Stimulated activated memory B cell treated with anti-CD40 and anti-IgM and Interleukin-4, amounts not matched to agents 10 μg/mL and 1 μg/mL and 100 μg/mL, for 72 hours (primary cell): ENCODE measurements at places on chromosomes 2 and 18.

DNA sequence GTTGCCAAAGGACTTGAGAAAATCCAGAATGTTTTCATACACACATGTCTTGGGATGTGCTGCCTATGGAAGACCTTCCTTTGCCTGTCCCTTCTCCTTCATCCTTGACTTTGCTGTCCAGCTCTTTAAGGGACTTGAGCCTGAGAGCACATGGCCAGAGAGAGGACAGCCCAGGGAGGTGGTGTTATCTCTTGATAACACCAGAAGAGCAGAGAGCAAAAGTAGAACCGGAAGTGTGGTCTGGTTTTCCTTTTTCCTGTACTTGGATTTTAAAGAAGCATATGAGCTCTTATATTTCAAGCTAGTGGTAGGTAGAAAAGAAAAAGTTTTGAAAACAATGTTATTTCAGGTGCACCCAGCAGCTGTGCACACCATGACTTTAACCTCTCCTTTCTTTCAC, 94.1 kb upstream of the ZNF532 start:
- H3K36me3 ChIP-seq: no peaks in the 10 kb centered on the region
- peaks cover 16% of the 10 kb centered on the region for H3K4me1 ChIP-seq
- no peak overlapping the region for H3K4me3 ChIP-seq
- peaks cover 16% of the 10 kb centered on the region for H3K27me3 ChIP-seq

DNA sequence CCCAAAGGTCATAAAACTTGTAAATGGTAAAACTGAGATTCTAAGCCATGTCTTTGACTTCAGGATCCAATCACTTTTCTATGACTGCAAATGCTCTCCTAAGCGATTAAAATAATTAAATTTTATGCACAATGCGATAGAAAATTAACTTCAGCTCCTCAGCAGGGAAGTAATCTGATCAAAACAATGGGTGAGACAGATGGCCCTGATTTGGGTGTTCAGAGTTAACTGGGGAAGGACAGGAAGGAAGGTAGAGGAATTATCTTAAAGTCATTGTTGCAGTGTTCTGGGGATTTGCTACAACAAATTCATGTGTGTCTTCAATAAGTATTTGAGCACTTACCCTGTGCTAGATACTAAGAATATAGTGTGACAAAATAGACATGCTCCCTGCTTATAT, 446.0 kb upstream of the MEX3C start:
- no peaks in the 10 kb centered on the region for H3K36me3 ChIP-seq
- H3K27me3 ChIP-seq: no peaks in the 10 kb centered on the region
- ATAC-seq: no peak
- H3K4me3 ChIP-seq: no peak overlapping the region
- no peaks in the 10 kb centered on the region for H3K4me1 ChIP-seq
- no peak overlapping the region for H3K27ac ChIP-seq

DNA sequence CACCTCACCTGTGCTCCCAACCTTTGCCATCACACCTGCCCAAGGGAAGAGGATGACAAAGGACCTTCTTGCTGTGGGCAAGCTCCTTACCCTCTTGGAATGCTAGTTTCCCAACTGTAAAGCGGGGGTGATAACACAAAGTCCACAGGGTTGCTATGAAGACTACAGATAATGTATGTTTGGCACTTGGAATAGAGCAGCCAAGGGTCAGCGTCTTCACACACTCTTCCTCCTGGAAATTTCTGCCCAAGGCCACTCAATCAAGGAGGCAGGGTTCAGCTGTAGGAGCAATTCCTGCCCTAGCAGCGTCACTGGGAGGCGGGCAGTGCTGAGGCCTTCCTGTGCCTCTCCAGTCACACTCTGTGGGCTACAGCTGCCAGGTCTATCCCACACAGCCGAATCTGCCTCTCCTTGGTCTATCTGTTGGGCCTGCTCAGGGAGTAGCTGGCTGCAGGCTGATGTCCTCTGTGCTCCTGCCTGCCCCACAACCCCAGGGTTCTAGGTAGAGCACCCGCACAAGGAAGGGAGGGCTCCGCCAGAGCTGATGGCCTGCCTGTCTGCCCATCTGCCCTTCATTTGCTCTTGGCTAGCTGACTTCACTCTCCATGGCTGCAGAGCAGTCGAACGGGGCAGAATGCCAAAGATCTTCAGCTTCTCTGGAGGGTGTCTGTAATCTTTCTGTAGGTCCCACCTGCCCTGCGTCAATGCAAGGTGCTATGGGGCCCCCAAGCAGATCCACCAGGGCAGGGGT, 91.9 kb downstream of the MRO start:
- H3K27me3 ChIP-seq: peaks cover 33% of the 10 kb centered on the region
- no peaks in the 10 kb centered on the region for H3K36me3 ChIP-seq

DNA sequence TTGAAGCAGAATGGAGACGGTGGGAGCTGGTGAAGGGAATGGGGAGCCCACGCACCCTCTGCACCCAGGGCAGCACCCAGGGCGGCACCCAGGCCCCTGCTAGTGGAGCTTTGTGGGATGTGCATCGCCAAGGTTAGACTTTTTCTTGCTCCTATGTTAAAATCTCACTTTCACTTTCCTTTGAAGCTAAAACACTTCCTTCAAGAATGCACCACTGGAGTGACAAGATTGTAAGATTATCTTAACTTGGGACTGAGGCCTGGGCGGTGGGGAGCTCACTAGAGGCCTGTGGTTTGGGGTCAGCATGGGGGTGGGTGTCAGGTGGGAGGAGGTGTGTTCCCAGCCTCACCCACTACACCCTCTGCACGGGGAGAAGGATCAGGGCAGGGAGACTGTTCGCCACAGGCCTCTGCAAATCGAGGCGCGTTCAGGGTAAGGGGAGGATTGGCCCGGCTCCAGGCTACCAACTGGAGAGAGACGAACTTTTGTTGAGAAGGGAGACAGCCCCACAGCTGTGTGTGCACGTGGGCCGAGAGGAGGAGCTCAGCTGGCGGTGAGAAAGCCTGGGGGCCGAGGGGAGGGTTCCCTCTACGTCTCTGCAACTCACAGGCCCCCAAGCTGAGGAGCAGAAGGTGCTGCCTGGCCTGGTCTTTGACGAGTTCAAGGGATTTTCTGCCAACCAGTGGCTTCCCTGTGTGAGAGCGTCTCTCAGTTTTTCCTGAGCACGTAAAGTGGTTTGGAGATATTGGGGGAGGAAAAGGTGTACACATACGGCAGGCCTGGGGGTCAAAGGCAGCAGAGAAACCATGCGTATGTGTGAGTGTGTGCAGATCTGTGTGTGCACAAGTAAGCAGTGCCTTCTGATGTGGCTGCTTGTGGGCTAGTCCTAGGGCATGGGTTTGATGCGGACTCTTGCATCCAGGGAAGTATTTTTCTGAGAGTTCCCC, 147.7 kb downstream of the KLHL29 start:
- H3K27ac ChIP-seq: peak overlapping the region; percentile 47
- H3K36me3 ChIP-seq: no peaks in the 10 kb centered on the region
- no peak for ATAC-seq
- H3K27me3 ChIP-seq: no peaks in the 10 kb centered on the region
- peaks cover 12% of the 10 kb centered on the region for H3K4me1 ChIP-seq

DNA sequence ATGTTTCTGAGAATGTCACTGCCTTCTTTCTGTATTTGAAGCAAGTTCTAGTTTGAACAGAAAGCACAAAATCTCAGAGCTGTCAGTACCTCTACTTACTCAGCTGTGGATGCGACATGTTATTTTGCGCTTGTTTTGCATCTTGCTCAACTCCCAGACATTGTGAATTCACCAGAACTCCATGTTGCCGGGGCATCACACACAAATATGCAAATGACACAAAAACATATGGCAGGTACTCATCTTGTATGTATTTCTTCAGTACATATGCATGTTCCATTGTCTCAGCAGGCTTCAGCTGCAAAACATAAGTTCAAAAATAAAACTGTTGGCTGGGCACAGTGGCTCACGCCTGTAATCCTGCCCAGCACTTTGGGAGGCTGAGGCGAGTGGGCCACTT, 30.8 kb downstream of the ADCY3 start:
- no peaks in the 10 kb centered on the region for H3K27me3 ChIP-seq
- peaks cover 39% of the 10 kb centered on the region for H3K36me3 ChIP-seq
- ATAC-seq: no peak
- no peak overlapping the region for H3K27ac ChIP-seq
- no peak overlapping the region for H3K4me3 ChIP-seq
- peaks cover 39% of the 10 kb centered on the region for H3K4me1 ChIP-seq

DNA sequence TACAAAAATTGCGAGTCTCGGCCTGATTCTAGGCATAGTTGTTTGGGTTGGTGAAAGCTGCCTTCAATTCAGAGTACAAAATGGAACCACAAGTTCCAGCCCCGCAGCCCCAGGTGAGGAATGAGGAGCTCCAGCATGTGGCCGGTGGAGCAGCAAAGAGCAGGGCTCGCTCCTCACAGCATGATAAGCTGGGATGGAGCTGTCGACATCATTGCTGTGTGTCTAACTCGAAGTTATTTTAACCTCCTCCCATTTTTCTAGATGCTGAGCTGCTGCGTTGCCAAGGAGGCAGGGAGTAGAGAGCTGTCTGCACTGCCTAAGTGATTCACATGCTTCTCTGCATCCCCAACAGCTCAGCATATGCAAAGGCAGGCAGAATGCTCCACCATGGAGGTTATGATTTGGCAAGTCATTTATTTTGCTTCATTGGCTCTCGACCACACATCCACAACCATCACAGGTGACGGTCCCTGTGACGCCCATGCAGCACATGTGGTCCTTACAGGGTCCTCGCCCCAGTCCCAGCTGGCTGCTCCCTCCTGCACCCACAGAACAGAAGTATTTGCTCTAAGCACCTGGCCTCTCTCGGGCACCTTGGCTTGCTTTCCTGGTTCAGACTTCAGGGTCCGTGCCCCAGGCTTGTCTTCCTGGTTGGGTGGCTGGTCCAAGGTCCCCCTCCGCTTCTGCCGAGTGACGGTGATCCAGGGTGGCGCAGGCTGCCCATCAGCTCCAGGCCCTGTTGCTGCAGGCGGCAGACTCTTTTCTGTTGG, 66.0 kb upstream of the MGAT4A start:
- no peaks in the 10 kb centered on the region for H3K36me3 ChIP-seq
- no peak overlapping the region for H3K27ac ChIP-seq
- no peak overlapping the region for H3K4me3 ChIP-seq
- no peak for ATAC-seq
- H3K4me1 ChIP-seq: no peaks in the 10 kb centered on the region

GRCh38 chr18:55353806-55354205, 234.2 kb downstream of the TCF4 start:
- no peak overlapping the region for H3K27ac ChIP-seq
- H3K4me3 ChIP-seq: no peak overlapping the region
- H3K27me3 ChIP-seq: no peaks in the 10 kb centered on the region
- H3K4me1 ChIP-seq: peaks cover 18% of the 10 kb centered on the region

DNA sequence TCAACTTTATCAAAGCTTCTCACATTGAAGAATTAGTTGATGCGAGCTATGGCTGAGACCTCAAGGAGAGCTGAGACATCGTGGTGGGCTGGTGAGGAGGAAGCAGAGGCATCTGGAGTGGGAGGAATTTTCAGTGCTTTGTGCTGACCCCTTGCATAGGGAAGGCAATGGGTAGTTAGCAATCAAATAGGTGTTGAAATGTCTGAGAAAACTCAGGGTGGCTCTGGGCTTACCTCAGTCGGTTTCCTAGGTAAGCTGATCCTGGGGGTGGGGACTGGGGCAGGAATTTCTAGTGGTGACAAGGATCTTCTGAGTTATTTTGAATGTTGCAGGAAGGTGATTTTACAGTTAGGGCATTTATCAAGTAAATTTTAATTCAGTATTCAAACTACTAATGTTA, 20.7 kb upstream of the DPP10 start:
- no peak overlapping the region for H3K27ac ChIP-seq
- no peak overlapping the region for H3K4me3 ChIP-seq
- ATAC-seq: no peak
- H3K27me3 ChIP-seq: no peaks in the 10 kb centered on the region

DNA sequence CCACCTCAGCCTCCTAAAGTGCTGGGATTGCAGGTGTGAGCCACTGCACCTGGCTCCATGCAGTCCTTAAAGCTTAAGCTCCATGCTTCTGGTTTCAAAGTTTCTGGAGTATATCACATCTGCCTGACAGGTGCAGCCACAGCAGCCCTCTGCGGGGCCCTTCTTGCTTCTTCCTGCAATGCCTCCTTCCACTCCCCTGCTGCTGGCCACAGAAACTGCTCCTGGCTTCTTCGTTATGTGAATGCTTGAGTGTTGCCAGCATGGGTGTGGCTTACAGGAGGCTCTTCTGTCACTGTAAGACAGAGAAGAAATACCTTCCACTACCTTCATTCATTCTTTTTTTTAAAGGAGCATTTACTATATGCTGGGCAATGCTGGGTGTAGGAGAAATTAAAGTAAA, 10.1 kb upstream of the CCBE1 start:
- H3K4me3 ChIP-seq: no peak overlapping the region
- H3K27ac ChIP-seq: no peak overlapping the region
- ATAC-seq: no peak
- H3K36me3 ChIP-seq: no peaks in the 10 kb centered on the region
- no peaks in the 10 kb centered on the region for H3K4me1 ChIP-seq
- peaks cover 15% of the 10 kb centered on the region for H3K27me3 ChIP-seq

- H3K4me3 ChIP-seq: no peak overlapping the region
- H3K27me3 ChIP-seq: no peaks in the 10 kb centered on the region
- no peak overlapping the region for H3K27ac ChIP-seq
- no peaks in the 10 kb centered on the region for H3K36me3 ChIP-seq
- no peak for ATAC-seq
These were observed 38.2 kb upstream of the MGAT4A start for GRCh38 chr2:98769114-98769476.

- ATAC-seq: no peak
- H3K4me3 ChIP-seq: no peak overlapping the region
- peaks cover 12% of the 10 kb centered on the region for H3K4me1 ChIP-seq
- H3K36me3 ChIP-seq: no peaks in the 10 kb centered on the region
- peaks cover 32% of the 10 kb centered on the region for H3K27me3 ChIP-seq
These were observed 34.3 kb downstream of the CIB4 start for GRCh38 chr2:26606847-26607190.

DNA sequence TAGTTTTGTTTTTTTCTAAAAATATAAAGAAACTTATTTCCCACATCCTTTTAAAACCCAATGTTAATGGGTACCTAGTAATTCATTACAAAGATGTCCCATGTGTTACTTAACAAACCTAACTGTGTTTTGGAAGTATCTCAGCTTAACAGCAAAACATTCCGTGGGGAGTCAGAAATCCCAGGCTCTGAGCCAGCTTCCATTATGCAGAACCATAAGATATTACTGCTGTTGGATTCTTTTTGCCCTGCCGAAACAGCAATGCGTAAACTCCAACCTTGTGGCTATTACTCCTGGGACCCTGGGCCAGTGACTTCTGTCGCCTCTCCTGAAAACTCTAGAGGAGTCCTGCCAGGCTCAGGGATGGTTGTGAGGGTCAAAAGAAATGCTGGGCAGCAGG, 174.1 kb downstream of the UXS1 start:
- no peak for ATAC-seq
- H3K27me3 ChIP-seq: peaks cover 6% of the 10 kb centered on the region
- no peak overlapping the region for H3K4me3 ChIP-seq
- H3K36me3 ChIP-seq: no peaks in the 10 kb centered on the region
- no peaks in the 10 kb centered on the region for H3K4me1 ChIP-seq

- H3K4me3 ChIP-seq: peak overlapping the region; percentile 62
- no peaks in the 10 kb centered on the region for H3K27me3 ChIP-seq
- peak overlapping the region; percentile 82 for H3K27ac ChIP-seq
These were observed 57.2 kb downstream of the SF3B1 start for GRCh38 chr2:197377670-197378069.

- H3K36me3 ChIP-seq: no peaks in the 10 kb centered on the region
- H3K4me3 ChIP-seq: no peak overlapping the region
- ATAC-seq: no peak
- H3K4me1 ChIP-seq: no peaks in the 10 kb centered on the region
These were observed 80.0 kb upstream of the CHRNA1 start for GRCh38 chr2:174844295-174844708.

GRCh38 chr2:128307595-128307994, 11.1 kb downstream of the HS6ST1 start:
- peaks cover 6% of the 10 kb centered on the region for H3K36me3 ChIP-seq
- no peak for ATAC-seq
- H3K4me3 ChIP-seq: no peak overlapping the region
- H3K27ac ChIP-seq: no peak overlapping the region

GRCh38 chr2:105812180-105813044, 67.7 kb downstream of the NCK2 start:
- peaks cover 48% of the 10 kb centered on the region for H3K36me3 ChIP-seq
- H3K27ac ChIP-seq: peak overlapping the region; percentile 66
- no peak overlapping the region for H3K4me3 ChIP-seq
- H3K27me3 ChIP-seq: no peaks in the 10 kb centered on the region
